ENCODE measurements at places on chromosomes 5 and 9.

DNA sequence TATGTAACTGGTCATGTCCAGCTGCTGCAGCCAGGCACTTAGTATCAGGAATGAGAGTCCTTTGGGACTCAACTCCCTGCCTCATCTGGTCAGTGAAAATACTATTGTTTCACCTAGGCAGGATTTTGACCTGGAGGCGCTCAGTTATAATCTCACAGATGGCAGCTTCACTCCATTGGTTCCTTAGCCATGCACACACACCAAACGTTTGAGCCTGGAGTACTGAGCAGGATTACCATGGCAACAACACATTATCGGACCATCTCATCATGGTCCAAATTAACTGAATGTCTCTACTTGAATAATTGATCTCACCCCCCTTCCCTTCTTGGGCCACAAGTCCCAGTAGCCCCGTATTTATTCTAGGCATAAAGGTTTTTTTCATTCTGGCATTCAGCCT, 15.0 kb upstream of the SREK1 start:
- DNase-seq = no peak

GRCh38 chr5:134247428-134248224, 21.8 kb upstream of the PPP2CA start:
- no peak for DNase-seq

DNA sequence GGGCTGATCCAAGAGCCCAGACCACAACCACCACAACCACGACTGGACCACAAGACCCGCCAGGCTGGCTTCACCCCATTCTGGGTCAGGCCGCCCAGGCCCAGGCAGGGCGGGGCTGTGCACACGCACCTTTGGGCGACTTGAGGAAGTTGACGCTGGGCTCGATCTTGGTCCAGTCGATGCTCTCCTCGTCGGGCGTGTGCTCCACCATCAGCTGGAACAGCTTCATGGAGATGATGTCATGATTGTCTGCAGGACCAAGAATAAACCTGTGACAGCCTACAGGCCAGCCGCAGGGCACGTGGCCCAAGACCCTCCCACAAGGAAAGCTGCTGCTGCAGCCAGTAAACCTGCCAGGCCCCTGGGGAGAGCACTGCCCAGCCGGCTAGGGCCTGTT, 17.3 kb downstream of the LMAN2 start:
- no peak for DNase-seq

DNA sequence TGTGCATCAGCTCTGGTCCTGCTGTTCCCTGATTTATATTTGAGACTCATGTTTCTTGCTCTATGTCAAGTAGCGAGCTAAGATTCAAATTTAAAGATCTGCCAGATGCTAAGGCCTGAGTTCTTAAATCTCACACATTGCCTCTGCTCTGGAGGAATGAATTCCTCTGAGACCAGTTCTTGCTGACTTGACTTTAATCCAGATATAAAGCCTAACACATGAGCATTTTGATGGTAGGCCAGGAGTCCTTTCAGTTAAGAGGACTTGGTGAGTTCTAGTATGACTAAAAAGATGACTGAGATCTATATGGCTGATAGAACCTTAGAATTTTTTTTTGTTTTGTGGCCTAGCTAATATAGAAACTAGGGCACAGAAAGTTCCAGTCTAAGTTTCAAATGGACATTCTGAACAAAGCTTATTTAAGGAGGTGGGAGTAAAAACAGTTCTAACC, 1.3 kb upstream of the INIP start:
- DNase-seq = no peak

Measured in Kasumi-1 (cell line).